ENCODE measurements at places on chromosomes 11 and 22.
A peak's percentile ranks its signal among the peaks of the same experiment; 100 is the strongest.

GRCh38 chr11:116062490-116063171, 558.4 kb upstream of the CADM1 start:
- DNase-seq = no peak

- peak; percentile 96 for DNase-seq
These were observed 218.7 kb downstream of the FAM76B start for GRCh38 chr11:95570845-95571244.

- DNase-seq = no peak
These were observed 7.9 kb downstream of the DDX10 start for GRCh38 chr11:108672786-108673185.

- no peak for DNase-seq
These were observed 58.1 kb downstream of the GGTLC2 start for GRCh38 chr22:22702237-22703202.

GRCh38 chr11:118437208-118438125, 1.2 kb downstream of the KMT2A start:
- peak; percentile 19 for DNase-seq

DNA sequence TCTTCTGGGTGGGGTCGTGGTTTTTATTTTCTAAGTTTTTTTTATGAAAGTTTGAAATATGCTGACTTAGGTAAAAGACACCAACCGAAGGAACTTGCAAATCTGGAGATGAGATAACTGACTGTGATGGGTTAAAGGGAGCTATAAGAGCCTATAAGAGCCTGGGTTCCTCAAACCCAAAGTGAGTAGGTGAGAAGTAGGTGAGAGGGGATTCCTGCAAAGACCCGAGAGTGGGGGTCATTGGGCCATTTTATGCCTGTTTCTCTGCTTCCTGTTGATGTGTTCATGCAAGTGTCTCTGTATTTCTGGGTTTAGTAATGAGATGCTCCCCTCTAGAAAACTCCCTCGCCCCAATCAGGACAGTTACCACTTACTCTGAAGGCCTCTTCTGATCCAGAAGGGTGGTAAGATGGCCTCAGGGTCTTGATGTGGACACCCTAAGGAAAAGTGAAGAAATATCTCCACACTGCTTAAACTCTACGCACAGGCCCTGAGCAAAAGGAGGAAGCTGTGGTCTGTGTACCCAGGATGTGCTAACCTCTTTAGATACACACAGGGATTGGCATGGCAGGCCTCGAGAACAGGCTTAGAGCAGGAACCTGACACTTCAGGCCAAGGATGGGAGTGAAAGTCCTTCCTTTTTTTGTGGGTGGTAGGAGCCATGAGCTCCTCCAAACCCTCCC, 1.8 kb downstream of the FLI1 start:
- DNase-seq = peak; percentile 83

GRCh38 chr22:28016781-28017557, 97.9 kb upstream of the PITPNB start:
- DNase-seq = no peak

DNA sequence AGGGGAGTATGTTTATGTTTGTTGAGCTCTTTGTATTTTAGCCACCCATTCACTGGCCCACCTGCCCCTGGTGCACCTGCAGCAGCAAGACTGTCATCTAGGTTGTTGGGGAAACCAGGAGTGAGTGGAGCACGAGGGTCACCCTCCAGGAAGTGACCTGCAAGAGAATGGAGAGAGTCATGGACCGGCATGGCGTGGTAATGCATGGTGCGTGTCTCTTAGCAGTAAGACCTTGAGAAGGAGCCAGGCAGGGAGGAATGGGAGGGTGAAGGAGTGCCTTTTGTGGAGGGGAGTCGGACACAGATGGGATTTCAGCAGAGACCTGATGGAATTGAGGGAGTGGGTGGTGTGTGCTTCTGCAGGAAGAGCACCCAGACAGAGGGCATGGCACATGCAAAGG, 37.9 kb downstream of the KCNQ1 start:
- no peak for DNase-seq

GRCh38 chr11:2211113-2211971, 39.7 kb upstream of the TH start:
- no peak for DNase-seq

DNA sequence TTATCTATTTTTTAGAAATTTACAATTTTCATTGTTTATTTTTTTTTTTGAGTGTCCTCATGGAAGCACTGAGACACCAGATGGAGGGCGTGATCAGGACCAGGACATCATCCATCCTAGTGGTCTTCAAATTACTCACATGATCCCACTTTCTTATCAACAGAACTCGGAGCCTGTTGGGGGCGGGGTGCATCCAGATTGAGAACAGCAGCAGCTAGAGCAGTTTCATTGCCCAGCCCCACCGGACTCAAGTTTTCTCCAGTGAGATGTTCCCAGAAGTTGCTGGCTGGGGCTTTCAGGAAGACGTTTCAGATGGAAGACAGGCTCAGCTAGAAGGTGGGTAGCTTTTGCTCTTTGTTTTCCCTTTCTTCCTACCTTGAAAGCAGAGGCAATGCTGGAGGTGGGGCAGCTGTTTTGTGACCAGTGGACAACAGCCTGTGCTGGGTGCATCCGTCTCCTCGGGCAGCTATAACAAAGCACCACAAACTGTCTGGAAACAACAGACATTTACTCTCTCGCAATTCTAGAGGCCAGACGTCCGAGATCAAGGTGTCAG, 562.1 kb downstream of the TBC1D22A start:
- DNase-seq = no peak

DNA sequence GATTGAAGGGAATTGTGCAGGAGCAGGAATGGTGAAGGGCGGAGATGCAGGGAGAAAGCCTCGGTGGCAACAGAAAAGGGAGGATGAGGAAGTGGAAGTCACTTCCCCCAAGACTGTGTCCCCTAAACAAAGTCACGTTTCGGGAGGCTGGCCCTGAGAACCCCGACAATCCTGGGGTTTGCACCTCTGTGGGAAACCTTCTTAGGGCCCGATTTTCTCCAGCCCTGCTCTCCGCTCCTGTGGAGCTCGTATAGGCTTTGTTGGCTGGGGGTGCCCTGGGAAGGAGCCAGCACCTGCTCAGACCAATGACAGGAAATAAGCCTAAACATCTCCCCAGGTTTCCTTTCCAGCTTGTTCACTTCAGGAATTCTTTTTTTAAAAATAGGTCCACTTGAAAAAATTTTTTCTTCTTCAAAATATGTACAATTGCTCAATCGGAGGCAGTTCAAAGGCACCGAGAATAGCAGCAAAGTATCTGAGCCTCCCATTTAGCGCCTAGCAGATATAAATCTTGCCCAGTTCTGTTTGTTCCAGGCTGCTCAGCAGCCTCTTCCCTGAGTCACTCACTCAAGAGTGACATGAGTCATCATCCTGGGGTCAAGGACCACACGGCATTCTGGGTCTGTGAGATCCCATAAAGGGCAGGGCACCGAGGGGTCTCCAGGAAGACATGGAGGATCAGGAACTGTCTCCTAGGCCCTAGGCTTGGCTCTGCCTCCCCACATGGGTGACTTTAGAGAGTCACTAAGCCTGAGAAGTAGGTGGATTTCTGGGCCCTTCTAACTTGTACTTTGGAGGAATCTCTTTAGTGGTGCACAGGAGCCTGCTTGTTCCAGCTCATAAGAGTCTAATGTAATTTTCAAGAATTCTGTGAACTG, 34.0 kb downstream of the IRAG1 start:
- DNase-seq = no peak

DNA sequence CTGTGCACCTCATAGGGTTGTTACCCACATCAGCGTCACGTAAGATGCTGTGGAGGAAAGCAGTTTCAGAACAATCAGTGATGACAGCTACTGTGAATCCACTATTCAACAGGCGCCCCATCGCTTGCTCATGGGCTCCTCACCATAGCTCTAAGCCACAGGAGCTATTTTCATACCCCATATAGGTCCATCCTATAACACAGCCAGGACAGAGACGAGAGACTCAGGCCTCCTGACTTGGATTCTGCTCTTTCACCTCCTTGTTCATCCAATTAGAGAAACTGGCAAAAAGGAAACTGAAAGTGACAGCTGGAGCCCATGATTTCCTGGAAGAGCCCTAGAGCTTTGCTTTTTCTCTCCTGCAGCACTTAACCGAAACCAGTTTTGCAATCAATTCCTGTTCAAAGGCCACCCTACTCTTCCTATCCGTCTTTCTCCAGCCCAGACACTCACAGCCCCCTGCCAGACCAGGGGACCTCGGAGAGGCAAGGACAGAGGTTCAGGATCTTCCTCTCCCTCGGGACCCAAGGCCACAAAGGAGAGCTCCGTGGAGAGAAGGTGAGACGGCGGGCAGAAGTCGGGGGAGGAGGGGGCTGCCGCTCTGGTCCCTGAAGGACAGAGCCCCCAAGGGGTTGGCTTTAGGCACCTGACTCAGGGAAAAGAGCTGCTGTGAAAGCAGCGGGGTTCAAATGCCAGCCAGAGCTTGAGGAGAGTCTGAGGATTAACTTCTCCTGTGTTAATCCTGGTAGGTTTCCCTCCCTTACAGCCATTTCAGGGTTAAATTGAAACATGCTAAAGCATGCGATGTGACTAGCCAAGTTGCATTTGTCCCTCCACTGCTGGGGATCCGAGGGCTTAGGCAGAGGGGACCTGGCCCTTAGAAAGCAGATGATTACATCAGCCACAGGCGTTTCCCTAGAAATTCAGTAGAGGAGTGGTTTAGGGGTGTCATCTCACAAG, at the start of gene APOL6:
TSS of gene APOL6 (plus strand) at position 381 of the 960 bp plus-strand sequence. CDS start 7,980 bp downstream, outside the sequence.
- peak; percentile 86 for DNase-seq

DNA sequence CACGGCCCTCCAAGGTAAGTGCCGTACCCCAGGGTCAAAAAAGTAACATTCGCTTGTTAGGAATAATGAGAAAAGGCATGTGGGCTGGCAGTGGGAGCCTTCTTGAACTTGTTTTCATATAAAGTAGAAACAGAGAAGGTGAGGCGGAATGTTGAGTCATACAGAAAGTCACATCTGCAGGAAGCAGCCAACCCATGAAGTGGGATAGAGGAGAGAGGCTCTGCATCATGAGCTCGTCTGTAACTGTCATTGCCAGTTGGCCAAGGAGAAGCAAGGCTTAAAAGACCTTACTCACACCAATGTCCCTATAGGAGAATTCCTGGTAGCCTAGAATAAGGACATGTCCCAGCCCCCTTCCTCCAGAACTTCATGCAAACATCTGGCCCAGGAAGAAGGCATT, 253.3 kb downstream of the BUD13 start:
- no peak for DNase-seq
